CD4-positive, alpha-beta T cell treated with Interleukin-15 for 1 hour (primary cell): ENCODE measurements at places on chromosomes 1 and 21.

- DNase-seq = no peak
Observed at GRCh38 chr1:33170351-33171274, 11.2 kb downstream of the TRIM62 start.

GRCh38 chr1:80987106-80987505 is 813.6 kb upstream of the ADGRL2 start:
- no peak for DNase-seq

- no peak for DNase-seq
Observed at GRCh38 chr1:29592731-29593130, 356.4 kb downstream of the PTPRU start.

GRCh38 chr1:79353224-79353623 is 346.7 kb upstream of the ADGRL4 start:
- DNase-seq = no peak

DNA sequence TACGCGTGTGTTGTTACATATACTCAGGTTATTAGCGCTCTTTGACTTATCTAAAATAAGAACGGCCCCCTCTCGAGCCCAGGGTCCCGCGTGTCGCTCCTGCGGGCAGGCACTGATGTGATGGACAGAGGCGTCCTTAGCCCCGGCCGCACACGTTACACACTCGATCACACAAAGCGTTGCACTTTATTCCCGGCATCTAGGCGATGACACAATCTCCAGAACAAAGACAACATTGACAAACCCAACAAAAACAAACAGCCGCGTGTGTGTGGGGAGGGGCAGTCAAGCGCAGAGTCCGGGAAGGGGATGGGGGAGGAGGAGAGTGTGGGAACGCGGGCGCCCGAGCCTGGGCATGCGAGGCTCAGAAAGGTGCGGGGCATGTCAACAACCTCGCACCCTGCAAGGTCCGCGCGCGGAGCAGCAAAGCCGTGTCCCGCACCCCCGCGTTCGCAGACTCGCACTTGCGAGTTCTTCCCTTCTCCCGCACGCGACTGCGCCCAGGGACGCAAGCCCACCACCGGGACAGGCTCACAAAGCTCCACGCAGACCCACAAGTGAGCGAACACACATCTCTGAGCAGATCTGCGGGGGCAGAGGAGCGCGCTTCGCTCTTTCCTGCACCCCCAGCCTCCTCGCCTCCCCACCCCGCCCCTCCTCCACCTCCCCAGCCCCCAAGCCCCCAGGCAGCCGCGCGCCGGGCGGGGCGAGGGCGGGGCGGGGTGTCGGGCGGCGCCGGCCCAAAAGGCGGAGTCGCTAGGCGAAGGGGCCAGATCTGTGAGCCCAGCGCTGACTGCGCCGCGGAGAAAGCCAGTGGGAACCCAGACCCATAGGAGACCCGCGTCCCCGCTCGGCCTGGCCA is at the start of gene EFNA1:
TSS of gene EFNA1 (plus strand) at position 772 of the 862 bp plus-strand sequence. CDS start 102 bp downstream, outside the sequence.
- peak; percentile 32 for DNase-seq

GRCh38 chr1:171814692-171815091 is 26.6 kb upstream of the DNM3 start:
- no peak for DNase-seq

- no peak for DNase-seq
Observed at GRCh38 chr1:214934045-214934444, 148.5 kb upstream of the KCNK2 start.

DNA sequence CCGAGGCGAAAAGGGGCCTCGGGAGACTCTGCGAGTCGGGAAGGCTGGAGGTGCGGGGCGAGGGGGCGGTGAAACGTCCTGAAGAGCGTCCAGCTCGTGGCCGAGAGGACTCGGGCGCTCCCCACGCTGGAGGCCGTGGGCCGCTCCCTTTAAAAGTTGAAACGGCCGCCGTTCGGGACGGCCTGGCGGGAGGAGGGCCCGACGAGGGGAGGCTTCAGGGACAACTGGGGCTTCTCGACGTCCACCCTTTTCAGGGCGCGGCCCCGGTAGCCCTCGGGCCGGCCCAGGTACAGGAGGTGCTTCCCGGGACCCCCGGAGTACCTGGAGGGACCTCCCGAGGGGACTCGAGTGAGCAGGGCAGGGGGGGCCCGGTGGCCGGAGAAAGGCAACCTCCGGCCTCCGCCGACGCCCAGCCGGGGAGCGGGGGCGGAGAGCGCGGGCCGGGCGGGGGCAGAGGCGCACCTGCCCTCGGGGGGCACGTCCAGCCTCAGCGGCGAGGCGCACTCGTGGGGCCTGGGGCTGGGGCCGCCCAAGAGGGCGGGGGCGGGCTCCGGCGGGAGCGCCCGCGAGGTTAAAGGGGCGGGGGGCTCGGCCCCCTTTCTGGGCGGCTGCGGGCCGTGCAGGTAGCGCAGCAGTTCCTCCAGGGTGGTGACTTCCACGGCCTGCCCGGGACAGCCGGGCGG is 14.0 kb downstream of the SEMA6C start:
- no peak for DNase-seq

- DNase-seq = no peak
Observed at GRCh38 chr1:218139761-218140160, 145.3 kb upstream of the RRP15 start.

GRCh38 chr1:220726634-220727033 is 21.5 kb upstream of the MTARC2 start:
- DNase-seq = no peak

DNA sequence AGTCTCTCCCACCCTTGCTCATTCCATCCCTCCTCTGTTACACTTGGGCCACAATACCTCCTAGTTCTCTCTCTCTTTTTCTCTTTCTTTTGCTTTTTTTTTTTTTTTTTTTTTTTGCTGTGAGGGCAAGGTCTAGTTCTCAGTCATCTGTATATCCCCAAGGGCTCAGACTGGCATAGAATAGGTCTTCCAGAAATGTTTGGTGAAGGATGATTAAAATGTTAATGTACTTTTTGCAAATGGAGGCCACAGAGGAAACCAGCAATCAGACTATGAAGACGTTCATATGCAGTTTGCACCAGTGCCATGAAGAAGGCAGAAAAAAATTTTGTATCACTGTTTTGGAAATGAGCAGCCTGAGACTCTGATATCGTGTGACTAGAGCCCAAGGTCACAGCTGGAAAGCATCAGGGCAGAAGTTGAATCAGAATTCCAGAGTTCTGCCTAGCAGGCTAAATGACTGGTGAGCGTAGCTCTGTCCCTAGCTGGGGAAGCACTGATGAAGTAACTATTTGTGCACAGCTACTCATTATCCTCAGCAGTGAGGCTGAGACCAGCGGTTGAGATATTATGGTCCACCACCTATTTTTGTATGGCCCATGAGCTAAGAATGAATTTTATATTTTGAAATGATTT is 186.5 kb downstream of the TGFBR3 start:
- no peak for DNase-seq

DNA sequence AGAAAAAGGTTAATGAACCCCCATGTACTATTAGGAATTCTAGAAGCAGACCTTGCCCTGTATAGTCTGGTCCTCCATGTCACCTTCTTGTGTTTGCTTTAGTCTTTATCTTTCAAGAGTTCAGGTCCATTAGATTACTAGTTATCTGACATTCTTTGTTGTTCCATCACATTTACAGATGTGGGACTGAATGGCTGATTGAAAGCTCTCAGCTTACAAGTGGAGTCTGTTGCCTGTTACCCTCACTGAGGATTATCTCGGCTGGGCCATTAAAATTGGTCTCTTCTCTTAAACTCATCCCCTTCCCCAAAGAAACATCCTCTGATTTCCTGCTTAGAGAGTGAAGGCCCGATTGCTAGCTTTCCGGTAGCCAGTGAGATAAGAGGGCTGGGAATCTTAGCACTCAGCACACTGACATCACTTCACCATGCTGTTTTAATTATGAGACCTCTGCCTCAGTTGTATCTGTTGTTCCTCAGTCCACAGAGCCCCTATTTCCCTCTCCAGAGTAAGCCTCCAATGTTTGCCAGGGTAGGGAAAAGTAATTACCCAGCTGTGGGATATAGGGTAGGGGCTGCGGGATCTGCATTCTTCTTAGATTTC is 76.8 kb downstream of the LPGAT1 start:
- DNase-seq = no peak

DNA sequence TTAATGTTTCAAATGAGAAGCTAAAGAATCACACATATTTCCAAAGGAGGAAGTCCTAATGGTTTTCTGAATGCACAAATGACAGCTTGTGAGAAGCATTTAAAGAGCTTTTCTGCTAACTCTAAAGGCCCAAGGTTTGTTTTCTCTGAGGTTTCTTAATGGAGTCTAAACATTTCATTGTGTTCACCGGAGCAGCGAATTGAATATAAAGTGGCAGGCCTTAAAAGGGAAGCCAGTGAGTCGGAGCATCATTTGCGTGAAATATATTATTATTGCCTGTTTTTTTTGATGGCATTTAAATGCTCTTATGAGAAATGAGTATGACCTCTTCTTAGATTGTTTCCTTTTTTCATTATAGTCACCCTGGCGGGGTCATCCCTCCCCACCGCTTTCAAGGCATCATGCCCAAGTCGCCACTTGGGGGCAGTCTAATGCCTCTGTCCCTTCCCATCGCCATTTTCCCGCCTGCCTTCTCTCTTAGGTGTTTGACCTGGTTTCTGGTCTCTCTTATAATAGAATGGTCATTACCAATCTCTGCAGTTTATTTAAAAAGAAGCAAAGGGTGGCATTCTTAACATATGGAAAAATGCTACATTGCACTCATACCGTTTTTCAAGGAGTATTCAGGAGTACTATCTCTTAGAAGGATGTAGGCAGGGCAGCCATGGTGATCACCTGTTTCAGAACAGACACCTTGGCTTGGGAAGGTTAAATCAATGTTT is 25.3 kb upstream of the OVAAL start:
- DNase-seq = peak; percentile 29

DNA sequence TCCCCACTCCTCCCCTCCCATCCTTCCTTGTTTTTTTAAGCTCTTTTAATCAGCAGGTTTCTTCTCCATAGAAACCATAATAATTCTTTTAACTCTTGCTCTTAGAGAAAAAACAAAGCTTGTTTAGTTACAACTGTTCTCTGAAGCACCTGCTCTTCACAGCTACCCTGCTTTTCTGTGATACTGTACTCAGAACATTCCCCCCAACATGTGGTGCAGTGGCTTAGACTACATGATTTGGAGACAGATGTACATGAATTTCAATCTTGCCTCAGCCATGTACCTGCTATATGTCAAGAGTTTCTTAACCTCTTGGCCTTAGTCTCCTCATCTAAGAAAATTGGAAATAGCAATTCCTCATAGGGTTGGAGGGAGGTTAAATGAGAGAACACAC is 33.5 kb downstream of the LAMC2 start:
- DNase-seq = no peak

GRCh38 chr1:165840423-165840822 is 13.0 kb downstream of the UCK2 start:
- no peak for DNase-seq

- no peak for DNase-seq
Observed at GRCh38 chr1:67052741-67053534, 1.0 kb downstream of the SLC35D1 start.

GRCh38 chr1:35432231-35432630 is 125.0 kb downstream of the KIAA0319L start:
- DNase-seq = no peak

DNA sequence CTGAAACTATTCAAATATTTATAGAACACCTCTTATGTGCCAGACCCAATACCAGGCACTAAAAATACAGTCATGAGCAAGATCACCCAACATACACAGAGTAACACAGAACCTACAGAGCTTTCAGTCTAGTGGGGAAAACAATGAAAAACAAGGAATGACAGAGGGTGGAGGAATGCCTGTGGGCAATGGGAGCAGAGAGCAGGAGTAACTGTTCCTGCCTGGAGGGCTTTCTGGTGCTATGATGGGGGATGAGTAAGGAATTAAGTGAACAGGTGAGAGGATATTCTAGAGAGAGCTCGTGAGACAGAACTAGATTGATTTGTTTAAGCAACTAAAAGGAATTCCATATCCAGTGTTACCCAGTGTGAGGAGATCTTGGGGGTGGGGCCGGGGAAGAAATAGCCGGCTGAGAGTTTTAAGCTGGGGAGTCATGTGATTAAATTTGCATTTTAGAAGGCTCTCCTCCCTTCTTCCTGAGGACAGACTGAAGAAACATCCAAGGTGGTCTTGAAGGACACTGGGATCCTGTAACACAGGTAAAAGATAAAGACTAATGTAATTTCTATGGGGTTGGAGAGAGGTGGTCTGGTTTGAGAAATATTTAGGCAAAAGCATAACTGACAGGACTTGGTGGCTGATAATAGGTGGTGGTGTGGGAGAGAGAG is 2.1 kb upstream of the CD53 start:
- no peak for DNase-seq

DNA sequence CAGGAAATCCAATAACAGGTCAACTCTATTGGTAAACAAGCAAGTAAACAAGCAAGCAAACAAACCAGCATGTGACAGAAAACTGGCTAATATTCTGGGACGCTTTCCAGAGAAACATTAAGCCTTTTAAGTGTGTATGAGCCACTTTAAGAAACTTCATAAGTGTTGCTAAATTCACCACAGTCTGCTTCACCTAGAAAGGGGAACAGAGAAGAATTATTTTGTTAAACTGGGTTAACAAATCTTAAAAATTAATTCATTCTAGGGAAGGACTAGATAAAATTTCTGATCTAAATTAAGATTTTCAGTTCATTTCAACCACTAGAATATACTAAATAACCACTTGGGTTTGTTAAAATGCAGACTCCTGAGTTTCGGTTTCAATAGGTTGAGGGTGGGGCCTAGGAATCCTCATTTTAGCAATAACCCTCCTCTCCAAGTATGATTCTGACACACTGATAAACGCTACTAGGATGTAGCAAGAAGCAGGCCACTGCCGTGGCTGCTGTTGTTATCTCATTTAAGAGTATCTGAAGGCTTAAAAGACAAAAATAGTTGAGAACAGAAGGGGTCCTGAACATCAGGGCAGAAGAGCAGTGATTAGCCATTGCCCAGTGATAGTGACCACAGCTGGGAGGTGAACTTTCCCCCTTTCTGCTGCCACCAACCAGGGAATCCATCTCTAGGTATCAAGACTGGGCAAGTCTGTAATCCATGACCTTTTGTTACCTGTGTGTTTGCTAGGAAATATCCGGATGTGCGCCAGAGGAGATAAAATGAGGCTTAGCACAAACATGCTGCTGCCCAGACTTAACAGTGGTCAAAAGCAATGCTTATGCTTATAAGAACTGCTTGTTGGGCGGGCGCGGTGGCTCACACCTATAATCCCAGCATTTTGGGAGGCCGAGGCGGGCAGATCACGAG is 11.2 kb downstream of the CREG1 start:
- DNase-seq = no peak

DNA sequence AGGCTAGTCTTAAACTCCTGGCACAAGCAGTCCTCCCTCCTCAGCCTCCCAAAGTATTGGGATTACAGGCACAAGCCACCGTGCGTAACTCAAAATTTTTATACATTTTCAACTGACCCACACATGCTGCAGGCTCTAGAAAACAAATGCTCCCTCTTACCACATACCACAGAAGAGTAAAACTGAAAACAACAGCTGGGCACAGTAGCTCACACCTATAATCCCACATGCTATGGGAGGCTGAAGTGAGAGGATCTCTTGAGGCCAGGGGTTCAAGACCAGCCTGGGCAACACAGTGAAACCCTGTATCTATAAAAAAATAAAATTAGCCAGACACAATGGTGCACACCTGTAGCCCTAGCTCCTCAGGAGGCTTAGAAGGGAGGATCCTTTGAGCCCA is 56.7 kb downstream of the AKT3 start:
- no peak for DNase-seq

- peak; percentile 63 for DNase-seq
Observed at GRCh38 chr1:173410794-173411236, 66.3 kb upstream of the PRDX6 start.
